ENCODE measurements at places on chromosomes 1 and 21.

DNA sequence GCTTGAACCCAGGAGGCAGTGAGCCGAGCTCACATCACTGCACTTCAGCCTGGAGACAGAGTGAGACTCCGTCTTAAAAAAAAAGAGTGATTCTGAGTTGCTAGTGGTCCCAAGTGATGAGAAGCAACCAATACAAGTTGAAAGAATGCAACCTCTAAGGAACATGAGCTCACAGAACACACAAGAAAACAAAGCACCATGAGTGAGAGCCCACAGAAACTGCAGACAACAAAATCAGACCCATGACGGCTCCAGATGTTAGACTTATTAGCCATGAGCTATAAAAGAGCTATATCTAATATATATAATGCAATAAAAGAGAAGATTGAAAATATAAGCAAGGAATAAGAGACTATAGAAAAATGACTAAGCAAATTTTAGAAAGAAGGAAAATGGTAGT is 50.0 kb downstream of the MATN1 start:
- DNase-seq, result no peak

GRCh38 chr1:100415498-100415778 is 63.1 kb downstream of the CDC14A start:
- DNase-seq, result no peak

- DNase-seq, result no peak
These were observed 375.9 kb upstream of the DUSP10 start for GRCh38 chr1:222117809-222118208.

DNA sequence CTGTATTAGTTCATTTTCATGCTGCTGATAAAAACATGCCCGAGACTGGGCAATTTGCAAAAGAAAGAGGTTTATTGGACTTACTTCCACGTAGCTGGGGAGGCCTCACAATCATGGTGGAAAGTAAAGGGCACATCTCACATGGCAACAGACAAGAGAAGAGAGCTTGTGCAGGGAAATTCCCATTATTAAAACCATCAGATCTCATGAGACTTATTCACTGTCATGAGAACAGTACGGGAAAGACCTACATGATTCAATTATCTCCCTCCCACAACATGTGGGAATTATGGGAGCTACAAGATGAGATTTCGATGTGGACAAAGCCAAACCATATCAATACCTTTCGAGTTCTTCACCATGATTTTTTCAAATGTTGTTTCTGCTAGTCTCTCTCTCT is 3.7 kb upstream of the CHRM3 start:
- DNase-seq, result no peak

- no peak for DNase-seq
These were observed 271.6 kb upstream of the SGIP1 start for GRCh38 chr1:66262208-66262963.

Measured in stimulated activated naive B cell treated with anti-CD40 and anti-IgM and Interleukin-4, amounts not matched to agents 10 μg/mL and 1 μg/mL and 100 μg/mL, for 72 hours (primary cell).